ENCODE measurements at places on chromosomes 4 and X.

GRCh38 chr4:113941836-113942235 is 37.6 kb downstream of the ARSJ start:
- DNase-seq = no peak

DNA sequence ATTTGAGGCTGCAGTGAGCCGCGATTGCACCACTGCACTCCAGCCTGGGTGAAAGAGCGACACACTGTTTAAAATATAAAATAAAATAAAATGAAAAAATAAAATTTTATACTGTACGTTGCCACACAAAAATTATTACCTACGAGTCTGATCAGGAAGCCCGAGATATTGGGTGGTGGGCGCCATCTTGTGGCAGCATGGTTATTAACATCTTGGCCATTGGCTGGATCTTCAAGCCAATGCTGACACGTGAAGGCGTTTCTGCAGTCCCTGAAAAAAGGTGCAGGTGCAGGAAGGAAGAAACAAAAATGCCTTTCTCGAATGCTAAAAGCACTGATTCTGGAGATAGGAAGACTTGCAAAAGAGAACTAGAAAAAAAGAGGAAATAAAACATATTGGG is 4.9 kb upstream of the TLR8 start:
- peak; percentile 32 for DNase-seq

GRCh38 chrX:106278951-106279350 is 110.8 kb downstream of the PWWP3B start:
- peak; percentile 31 for DNase-seq

GRCh38 chr4:137467537-137467936 is 64.8 kb downstream of the PCDH18 start:
- peak; percentile 10 for DNase-seq
